Foreskin keratinocyte (primary cell): ENCODE measurements at places on chromosomes 7 and 10. TPM values are rescaled to one million over a fixed set of nuclear protein-coding genes. Genes with fewer than 3 reads are reported as not detected.

ARHGEF35 gene
- total RNA-seq = 13.7 and 29.0 TPM in 2 replicates

ZNF438 gene
- 2.7 and 2.8 TPM in 2 replicates for total RNA-seq

ATP6V0A4 gene
- total RNA-seq = 0.14 and 0.25 TPM in 2 replicates

C10orf143 gene
- total RNA-seq = 0.65 and 1.1 TPM in 2 replicates

TLX1 gene
- not detected in 2 replicates for total RNA-seq

SKIDA1 gene
- total RNA-seq = 0.32 and 0.51 TPM in 2 replicates

HYAL4 gene
- 0.17 TPM in 1 of 2 replicates, not detected in the other for total RNA-seq

NKX1-2 gene
- 4.5 and 5.5 TPM in 2 replicates for total RNA-seq

TWIST1 gene
- 0.28 and 0.31 TPM in 2 replicates for total RNA-seq

TYW1B gene
- 1.1 and 1.4 TPM in 2 replicates for total RNA-seq

ARHGAP22 gene
- 5.2 and 7.1 TPM in 2 replicates for total RNA-seq

CPXM2 gene
- not detected in 2 replicates for total RNA-seq

GPR85 gene
- total RNA-seq = 0.63 and 0.68 TPM in 2 replicates

FAM237B gene
- total RNA-seq = not detected in 2 replicates

ANKRD2 gene
- 1.1 and 1.6 TPM in 2 replicates for total RNA-seq

TMEM273 gene
- total RNA-seq = not detected in 2 replicates

FGL2 gene
- total RNA-seq = not detected in 2 replicates

CALHM1 gene
- not detected in 2 replicates for total RNA-seq

KLLN gene
- 0.24 and 0.35 TPM in 2 replicates for total RNA-seq

DLX5 gene
- 0.28 and 0.37 TPM in 2 replicates for total RNA-seq

ADARB2 gene
- not detected in 2 replicates for total RNA-seq

ZNF365 gene
- total RNA-seq = 6.0 and 8.1 TPM in 2 replicates

TAS2R4 gene
- total RNA-seq = 0.31 and 0.39 TPM in 2 replicates

TIMM23 gene
- total RNA-seq = 96.5 and 103 TPM in 2 replicates

PNLIPRP1 gene
- total RNA-seq = not detected in 2 replicates

HABP2 gene
- total RNA-seq = not detected in 2 replicates

CRPPA gene
- total RNA-seq = 0.35 and 0.51 TPM in 2 replicates

OR9A2 gene
- total RNA-seq = not detected in 2 replicates

CLDN3 gene
- total RNA-seq = not detected in 2 replicates

SIRT1 gene
- total RNA-seq = 8.6 and 9.4 TPM in 2 replicates

WNT16 gene
- total RNA-seq = not detected in 2 replicates

TBX20 gene
- total RNA-seq = not detected in 2 replicates

GDF2 gene
- total RNA-seq = not detected in 2 replicates
